ENCODE measurements at places on chromosomes 5 and 9. TPM values are rescaled to one million over a fixed set of nuclear protein-coding genes. Genes with fewer than 3 reads are reported as not detected.

GRCh38 chr9:124570942-124571666 is 63.9 kb upstream of the NR5A1 start:
- no peak for DNase-seq

GRCh38 chr9:130689937-130690700 is 3.5 kb upstream of the EXOSC2 start:
- peak; percentile 97 for DNase-seq

GRCh38 chr5:59500014-59500413 is 393.5 kb downstream of the PDE4D start:
- no peak for DNase-seq

DNA sequence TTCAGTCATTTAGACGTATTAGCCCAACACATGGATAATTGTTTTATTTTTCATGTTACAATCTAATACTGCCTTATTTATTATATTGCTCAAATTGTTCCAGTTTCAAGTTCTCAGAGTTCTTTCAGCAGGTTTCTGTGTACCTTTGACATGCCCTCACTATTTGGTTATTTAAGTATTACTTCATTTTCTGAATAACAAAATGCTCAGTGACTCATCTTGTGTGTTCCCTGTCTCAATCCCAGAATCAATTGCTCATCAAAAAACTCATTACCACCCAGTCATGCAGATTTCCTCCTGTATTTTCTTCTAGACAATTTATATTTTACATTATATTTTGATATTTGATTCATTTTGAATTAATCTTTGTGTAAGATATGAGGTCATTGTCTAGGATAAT is 562.6 kb downstream of the ANXA1 start:
- peak; percentile 46 for DNase-seq

DNA sequence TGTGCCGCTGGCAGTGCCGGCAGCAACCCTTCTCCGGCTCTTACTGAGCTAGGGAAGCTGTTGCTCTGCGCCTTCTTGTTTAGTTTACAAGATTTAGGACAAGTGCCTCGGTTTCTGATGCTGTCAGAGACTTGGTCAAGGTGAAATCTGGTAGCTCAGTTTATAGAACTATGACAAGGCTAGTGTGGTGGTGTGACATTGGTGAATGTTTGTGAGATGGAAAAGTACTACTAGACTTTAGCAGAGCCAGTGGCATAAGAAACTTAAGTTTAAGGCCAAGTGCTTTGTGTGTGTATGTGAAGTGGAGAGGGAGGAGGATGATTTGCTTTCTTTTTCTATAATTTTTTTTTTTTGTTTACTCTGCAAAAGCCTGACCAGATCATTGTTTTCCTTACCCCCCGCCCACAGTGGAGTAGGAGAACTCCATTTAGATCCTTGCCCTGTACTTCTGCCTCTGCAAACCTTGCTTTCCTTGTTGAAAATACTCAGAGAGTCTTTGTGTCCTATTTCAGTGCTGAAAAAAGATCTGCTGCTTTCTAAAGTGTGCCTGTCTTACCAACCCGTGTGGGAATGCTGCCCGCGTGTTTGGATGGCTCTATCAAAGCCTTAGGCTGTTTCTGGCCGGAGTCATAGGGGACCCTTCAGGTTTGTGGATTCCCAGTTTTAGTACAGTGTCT is 75.9 kb downstream of the TRIO start:
- no peak for DNase-seq

GRCh38 chr5:80577707-80578106 is 7.6 kb upstream of the ANKRD34B start:
- no peak for DNase-seq

GRCh38 chr9:99108131-99108530 is 3.2 kb downstream of the TGFBR1 start:
- no peak for DNase-seq

- DNase-seq = peak; percentile 73
Measured at GRCh38 chr5:153523211-153523610, 32.7 kb downstream of the GRIA1 start.

GRCh38 chr9:101094686-101095085 is 66.2 kb downstream of the PLPPR1 start:
- no peak for DNase-seq

GRCh38 chr5:126594748-126595485 is at the start of gene ALDH7A1:
Gene ALDH7A1 (minus strand): TSS chr5:126595219. CDS start chr5:126595198, 21 bp downstream.
- DNase-seq = peak; percentile 94

GRCh38 chr5:80238097-80238496 is 17.8 kb downstream of the SERINC5 start:
- no peak for DNase-seq

DNA sequence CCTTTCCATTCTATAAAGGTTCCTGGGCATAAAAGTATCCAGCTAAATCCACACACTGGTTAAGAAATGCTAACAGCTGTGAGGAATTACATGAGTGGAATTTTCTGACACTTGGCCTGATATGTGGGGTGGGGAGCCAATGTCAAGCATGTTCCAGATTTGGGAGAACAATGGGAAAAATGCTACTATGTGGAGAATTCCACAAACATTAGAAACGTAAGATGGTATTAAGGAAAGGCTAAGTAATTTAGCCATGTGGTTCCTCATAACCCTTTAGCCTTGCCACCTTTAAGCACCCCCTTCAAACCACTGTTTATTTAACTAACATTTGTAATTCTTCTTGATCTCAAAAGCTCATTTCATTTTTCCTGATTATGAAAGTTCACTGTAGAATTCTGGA is 149.2 kb downstream of the GNA14 start:
- DNase-seq = no peak

DNA sequence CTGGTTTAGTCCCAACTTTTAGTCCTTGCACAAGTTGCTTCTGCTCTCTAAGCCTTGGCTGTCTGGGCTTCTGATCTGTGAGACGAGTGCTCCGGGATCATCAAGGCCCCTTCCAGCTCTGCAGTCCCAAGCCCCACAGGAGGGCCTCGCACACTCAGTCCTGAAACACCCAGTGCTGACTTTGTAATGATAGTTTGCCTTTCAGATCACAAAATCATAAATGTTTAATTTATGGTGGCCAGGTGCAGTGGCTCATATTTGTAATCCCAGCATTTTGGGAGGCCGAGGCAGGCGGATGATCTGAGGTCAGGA is 95.9 kb upstream of the SLC25A48 start:
- no peak for DNase-seq

GRCh38 chr9:92342825-92343488 is 17.2 kb downstream of the CENPP start:
- DNase-seq = no peak

DNA sequence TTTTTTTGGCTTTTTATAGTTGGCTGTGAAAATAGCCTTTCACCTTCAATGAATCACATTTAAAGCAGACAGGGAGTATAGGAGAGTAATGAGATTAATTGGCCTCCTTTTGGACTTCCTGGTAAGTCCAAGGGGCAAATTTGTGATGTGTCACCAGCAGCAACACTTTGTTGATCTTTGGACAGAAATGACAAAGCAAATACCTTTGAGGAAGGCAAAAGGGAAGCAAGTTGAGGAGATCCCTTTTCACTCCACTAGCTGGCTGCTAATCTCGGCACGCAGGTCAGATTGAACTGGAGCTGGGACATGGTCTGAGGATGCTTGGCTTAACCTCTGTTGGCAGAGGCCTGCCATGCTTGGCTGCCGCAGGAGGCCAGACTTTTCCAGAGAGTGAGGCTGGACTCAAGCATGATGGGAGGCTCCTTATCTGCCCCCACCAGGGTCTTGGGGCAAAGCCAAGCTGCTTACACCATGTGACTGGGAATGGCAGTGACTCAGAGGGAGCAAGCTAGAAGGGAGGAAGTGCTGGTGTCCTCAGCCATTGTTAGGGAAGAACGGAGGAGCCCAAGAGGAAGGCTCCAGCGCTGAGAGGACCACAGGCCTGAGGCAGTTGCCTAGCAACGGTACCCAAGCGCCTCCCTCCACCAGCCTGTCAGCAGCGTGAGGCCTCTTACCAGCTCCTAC is 174.5 kb upstream of the MAP1B start:
- DNase-seq = peak; percentile 95

DNA sequence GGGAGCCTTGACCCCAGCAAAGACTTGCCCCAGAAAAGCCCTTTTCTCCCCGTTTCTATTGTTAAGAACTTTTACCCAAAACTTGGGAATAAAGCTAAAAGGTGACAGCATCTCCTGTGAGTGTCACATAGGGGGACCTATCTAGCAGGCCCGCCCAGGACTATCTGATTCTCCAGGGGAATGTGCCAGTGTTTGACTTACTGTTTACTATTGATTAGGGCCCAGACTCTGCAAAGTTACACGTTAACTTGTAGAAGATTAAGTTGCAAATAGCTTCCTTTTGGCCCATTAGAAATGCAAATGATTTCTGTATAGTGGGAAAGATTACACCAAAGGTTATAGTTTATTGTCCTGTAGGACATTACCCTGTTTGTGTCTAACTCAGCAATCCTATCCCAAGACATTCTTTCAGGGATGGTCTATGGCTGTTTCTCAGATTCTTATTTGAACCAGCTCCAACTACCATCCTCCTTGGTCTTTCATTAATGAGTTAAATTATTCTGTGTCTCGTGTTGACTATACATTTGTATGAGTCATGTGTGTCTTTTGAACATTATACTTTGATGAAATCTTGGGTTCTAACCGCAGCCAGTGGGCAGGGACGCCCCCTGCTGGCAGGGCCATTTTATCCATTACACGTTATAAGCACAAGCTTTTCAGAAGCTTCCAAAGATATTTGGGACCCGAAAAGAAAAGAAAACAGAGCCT is 60.7 kb downstream of the HRH2 start:
- peak; percentile 44 for DNase-seq

DNA sequence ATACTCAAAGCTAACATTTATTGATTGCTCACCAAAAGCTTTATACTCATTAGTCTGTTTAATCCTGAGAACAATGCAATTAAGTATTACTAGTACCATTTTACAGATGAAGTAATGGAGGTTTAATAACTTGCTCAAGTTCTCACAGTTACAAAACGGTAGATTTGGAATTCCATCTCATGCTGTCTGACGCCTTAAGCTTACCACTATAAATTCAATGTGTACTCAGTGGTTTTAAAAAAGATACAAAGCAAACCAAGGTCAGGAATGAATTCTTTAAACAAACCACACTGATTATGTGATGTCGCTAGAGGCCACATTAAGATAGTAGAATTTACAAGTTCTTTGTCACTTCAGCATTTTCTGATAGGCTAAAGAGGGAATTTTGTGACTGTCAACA is 1.2 kb upstream of the C5orf63 start:
- no peak for DNase-seq

- DNase-seq = no peak
Measured at GRCh38 chr5:157175071-157175612, 5.5 kb upstream of the ITK start.

DNA sequence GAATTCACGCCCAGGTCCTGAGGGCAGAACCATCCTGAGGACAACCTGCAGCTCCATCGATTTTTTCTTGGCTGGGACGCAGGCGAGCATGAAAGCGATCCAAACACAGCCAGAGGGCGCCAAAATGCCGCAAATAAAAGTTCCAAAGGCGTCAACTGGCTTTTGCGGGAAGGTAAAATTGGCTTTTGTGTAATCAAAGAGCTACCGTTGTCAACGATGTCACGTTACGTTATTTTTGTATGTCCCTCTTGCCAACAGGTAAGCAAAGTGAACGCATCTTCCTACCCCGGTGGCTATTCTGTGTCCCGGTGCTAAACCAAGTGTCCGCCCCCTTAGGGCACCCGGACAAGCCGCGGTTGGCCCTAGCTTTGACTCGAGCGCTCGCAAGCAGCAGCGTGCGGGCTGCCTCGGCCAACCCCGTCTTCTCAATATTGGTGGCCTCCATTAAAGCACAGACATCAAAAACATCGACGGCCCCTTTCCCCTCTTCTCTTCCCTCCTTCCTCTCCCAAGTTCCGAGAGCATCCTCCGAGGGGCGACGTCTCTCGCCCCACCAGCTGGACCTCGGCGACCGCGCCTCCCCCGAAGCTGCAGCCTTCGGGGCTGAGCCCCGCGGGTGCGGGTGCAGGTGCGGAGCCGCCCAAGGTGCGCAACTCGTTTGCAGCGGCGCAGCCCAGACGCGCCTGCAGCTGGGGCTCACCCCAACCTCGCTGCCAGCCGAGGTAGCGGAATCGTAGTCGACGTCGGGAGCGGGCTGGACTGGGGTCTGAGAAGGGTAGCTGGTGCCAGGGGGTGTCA is 1.1 kb upstream of the BASP1 start:
- peak; percentile 84 for DNase-seq

DNA sequence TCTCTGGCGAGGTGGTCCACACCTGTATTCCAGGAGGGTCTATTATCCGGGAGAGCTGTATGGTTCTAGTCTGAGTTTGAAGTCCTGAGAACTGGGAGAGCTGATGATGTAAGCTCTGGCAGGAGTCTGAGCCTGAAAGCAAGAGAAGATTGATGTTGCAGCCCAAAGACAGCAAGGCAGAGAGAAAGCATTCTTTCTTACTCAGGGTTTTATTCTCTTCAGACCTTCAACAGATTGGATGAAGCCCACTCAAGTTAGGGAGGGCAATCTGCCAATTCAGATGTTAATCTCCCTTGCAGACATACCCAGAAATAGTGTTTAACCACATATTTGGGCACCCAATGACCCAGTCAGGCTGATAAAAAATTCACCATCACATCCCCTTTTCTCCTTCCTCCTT is 159.1 kb downstream of the CCDC171 start:
- no peak for DNase-seq

The PCDHA5 gene
- not detected for total RNA-seq

The DRD1 gene
- not detected for total RNA-seq

The CYSRT1 gene
- 1.4 TPM for total RNA-seq

The ZDHHC11 gene
- total RNA-seq = 5.3 TPM

The PCDHGA9 gene
- 0.29 TPM for total RNA-seq

The GDF9 gene
- total RNA-seq = 0.21 TPM

The HTR4 gene
- total RNA-seq = not detected

The WDR38 gene
- not detected for total RNA-seq

The INPP5E gene
- total RNA-seq = 16.6 TPM

The TMEFF1 gene
- 1.2 TPM for total RNA-seq

The CCL21 gene
- not detected for total RNA-seq

The IFNA2 gene
- total RNA-seq = not detected

The PCDHAC2 gene
- total RNA-seq = not detected

The PCSK5 gene
- 2.3 TPM for total RNA-seq

The PPIC gene
- total RNA-seq = 17.9 TPM

Measured in HT1080 (cell line).